ENCODE measurements at places on chromosomes 7 and 10.

GRCh38 chr7:100435401-100436304 lies 644 bp downstream of the PPP1R35 start:
- no peak for DNase-seq

DNA sequence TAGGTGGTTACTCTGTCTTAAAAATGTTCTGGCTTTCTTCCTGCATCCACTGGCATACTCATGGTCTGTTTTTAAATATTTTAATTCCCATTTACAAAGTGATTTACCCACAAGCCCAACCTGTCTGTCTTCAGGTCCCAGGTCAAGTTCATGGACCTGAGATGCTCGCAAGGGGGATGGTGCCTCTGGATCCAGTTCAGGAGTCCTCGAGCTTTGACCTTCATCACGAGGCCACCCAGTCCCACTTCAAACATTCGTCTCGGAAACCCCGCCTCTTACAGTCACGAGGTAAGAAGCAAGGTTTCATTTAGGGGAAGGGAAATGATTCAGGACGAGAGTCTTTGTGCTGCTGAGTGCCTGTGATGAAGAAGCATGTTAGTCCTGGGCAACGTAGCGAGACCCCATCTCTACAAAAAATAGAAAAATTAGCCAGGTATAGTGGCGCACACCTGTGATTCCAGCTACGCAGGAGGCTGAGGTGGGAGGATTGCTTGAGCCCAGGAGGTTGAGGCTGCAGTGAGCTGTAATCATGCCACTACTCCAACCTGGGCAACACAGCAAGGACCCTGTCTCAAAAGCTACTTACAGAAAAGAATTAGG lies 8.7 kb downstream of the ZKSCAN1 start:
- peak; percentile 15 for DNase-seq

- peak; percentile 94 for DNase-seq
Observed at GRCh38 chr7:82506702-82507101, 63.1 kb upstream of the CACNA2D1 start.

DNA sequence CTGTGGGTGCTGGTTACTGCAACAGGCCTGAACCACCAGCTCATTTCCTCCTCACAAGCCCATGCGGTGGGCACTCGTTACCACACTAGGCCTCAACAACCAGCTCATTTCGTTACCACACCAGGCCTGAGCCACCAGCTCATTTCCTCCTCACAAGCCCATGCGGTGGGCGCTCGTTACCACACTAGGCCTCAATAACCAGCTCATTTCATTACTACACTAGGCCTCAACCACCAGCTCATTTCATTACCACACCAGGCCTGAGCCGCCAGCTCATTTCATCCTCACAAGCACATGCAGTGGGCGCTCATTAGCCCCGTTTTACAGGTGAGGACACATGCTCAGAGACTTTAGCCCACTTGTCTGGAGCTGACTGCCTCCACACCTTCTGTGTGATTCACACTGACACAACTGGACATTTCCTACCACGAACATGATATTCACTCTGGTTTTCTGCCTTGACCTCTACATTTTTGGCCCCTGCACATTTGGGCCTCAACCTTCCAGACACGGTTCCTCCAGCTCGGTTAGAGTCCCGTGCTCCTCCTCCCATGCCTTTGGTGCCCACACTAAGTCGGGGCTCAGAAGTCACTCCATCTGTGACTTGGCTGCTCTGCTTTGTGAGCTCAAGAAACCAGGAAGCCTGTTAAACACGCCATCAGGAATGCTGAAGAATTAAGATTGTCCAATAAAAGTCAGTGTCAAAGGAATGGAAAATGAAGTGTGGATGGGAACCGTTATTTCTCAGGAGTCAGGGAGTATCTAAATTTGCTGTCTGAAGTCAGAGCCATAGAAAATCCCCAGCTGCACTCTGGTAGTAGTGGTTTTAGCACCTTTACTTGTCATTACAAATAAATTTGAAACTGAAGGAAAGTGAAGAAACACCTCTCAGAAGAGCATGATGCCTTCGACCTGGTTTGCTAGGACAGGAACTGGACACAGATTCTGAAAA lies 55.8 kb upstream of the LANCL2 start:
- DNase-seq, result no peak

GRCh38 chr7:20514364-20514763 lies 101.1 kb upstream of the ABCB5 start:
- peak; percentile 39 for DNase-seq

DNA sequence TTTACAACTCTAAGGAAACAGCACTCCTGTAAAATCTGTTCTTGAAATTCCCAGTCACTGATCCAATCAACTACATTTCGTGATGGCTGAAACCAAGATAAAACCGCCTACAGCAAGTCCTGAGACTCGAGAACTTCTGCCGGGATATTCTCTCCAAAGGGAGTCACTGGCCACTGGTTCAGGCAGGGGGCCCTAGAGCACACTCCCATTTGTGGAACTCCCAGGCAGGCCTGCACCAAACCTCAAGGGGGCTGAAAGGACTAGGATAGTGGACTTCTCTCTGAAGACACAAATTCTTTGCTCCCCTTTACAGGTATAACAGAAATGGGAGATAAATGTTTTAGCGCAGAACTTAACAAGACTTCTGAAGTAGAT lies 16.3 kb downstream of the CYTH3 start:
- DNase-seq, result no peak

GRCh38 chr7:7969306-7970236 lies 975 bp downstream of the GLCCI1 start:
- peak; percentile 88 for DNase-seq

DNA sequence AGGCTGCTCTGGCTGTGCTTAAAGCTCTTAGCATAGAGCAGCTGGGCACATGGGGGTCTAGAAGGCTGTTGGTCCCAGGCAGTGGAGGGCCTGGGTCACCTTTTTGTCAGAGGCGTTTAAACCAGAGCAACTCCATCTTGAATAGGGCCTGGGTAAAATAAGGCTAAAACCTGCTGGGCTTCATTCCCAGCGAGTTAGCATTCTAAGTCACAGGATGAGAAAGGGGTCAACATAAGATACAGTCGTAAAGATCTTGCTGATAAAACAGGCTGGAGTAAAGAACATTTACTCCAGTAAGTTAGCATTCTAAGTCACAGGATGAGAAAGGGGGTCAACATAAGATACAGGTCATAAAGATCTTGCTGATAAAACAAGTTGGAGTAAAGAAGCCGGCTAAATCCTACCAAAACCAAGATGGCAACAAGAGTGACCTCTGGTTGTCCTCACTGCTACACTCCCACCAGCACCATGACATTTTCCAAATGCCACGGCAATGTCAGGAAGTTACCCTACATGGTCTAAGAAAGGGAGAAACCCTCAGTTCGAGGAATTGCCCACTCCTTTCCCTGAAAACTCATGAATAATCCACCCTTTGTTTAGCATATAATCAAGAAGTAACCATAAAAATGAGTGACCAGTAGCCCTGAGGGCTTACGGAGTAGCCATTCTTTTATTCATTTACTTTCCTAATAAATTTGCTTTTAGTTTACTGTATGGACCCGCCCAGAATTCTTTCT lies 96.8 kb upstream of the PCBD1 start:
- DNase-seq, result no peak

GRCh38 chr10:120503689-120504088 lies 46.7 kb downstream of the PLPP4 start:
- DNase-seq, result no peak

- no peak for DNase-seq
Observed at GRCh38 chr10:34097682-34098081, 717.4 kb downstream of the PARD3 start.

- no peak for DNase-seq
Observed at GRCh38 chr7:92872701-92873100, 36.3 kb upstream of the CDK6 start.

DNA sequence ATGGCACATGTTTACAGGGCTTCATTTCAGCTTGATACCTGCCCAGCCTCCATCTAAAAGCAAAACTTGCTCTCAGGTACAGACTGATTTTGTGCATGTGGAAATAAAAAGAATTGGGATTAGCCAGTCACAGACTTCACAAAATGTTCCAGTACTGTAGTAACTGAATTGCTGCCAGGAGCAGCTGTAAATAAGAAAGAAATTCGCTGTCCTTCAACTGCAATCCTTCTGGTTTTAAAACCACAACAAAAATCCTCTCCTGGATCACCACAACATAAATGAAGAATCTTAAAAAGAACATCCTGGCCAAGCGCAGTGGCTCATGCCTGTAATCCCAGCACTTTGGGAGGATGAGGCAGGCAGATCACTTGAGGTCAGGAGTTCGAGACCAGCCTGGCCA lies 3.9 kb upstream of the MIOS start:
- no peak for DNase-seq

DNA sequence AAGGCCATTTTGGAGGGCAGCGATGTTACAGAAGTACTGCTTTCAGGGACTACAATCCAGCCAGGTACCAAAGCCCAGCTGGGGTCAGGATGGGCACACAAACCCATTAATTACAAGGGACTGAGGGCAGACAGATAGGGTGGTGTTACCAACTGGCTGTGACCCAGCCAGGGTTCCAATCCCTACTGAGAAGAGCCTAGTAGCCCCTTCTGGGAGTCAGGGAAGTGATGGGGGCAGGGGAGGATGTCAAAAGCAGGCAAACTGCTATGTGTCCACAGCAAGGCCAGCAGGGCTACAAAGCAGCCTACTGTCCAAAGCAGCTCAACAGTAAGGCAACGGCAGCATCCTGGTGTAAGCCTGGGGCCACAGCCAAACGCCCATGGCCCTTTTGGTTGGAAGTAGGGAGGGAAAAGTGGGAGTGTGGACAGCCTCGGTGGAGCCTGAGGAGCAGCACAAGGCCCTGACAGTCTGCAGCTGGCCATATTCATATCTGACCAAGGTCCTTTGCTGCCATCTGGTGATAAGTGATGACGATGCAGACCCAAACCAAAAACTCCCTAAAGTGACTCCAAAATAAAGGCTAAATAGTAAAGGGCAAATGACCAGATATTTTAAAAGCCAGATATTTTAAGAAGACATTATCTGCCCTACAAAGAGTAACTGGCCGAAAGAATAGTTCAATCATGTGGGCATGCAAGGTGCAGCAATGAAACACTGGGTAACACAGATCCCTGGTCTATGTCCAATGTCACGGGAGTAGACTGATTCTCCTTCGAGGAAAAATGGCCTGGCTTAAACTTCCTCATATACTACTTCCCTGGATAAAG lies 56.9 kb downstream of the XPNPEP1 start:
- no peak for DNase-seq

GRCh38 chr7:110531186-110531585 lies 559.7 kb upstream of the LRRN3 start:
- no peak for DNase-seq

- DNase-seq, result no peak
Observed at GRCh38 chr7:122311734-122312450, 7.3 kb upstream of the FEZF1 start.

DNA sequence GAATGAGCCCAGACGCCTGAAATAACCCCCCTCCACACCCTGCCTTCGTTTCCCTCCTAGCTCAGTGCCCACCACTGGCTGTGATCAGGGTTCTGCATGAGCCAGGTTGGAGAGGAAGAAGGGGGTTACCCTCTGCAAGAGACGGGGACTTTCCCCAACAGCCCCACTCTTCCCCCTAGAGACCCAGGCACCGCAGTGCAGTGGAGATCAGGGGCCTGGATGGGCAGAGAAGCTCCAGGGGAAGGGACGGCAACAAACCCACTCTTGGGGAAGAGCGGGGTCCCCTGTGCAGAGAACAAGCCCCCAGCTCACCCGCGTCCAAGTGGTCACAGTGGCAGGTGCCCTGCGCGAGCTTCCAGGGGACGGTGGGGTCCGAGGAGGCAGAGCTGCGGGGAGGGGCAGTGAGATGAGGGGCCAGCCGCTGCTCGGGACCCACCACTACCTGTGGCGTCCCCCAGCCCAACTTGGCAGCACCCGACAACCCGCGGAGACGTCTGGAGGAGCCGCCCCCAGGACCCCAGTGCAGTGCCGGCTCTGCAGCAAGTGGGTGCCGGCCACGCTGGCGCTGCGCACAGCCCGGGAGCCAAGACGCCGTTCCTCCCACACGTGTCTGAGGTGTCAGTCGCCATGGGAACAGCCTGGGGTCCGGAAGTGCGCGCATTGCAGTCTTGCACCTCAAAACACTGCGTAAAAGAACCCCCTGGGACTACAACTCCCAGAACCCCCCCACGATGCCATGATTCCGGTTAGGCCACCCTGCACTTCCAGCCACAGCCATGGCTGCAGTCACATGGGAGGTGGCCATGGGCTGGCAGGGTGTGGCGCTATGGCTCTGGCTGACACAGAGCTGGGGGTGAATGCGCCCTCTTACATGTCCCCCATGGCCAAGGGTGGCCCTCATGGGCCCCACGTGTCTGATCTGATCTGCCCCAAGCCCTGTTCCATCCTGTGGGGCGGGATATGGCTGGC lies 45.8 kb upstream of the WIPI2 start:
- peak; percentile 65 for DNase-seq

GRCh38 chr7:78350926-78351325 lies 552.4 kb downstream of the PHTF2 start:
- no peak for DNase-seq

DNA sequence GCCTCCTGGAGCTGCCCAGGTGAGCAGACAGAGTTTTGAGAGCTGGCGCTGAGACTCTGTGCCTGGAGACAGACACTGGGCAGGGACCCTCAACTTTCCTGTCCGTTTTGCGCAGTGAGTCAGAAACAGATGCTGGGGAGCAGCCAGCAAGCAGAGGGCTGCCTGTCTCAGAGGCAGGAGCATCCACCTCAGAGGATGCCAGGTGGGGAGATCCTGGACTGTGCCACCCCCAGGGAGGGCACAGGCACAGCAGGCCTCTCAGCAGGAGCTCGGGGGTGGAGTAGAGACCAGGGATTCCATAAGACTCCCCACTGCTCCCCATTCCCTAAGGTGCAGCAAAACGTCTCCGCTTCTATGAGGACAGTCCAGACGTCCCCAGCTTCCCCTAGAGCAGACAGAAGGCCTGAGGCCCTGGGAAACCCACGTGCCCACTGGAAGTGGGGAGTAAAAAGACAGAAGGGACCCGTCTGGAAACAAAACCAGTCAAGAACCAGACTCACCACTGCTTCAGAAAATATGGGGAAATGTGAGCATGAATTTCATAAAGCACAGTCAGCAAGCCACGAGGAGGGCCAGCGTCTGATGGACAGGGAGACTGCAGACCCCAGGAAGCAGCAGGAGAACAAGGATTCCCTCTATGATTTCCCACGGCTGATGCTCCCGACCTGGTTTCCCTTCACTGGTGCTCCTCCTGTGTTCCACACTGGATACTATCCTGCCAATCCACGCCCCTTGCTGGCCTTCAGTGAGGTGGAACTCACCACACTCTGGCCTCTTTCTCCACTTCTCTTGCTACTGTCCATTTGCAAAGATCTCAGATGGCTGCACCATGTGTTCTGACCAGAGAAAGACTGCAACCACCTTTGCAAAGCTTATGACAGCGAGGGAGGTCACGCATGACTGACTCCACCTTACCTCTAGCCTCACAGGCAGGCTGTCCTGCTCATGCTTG lies 151.3 kb upstream of the FAM20C start:
- no peak for DNase-seq

- DNase-seq, result no peak
Observed at GRCh38 chr7:127678947-127679346, 27.0 kb downstream of the SND1 start.

- no peak for DNase-seq
Observed at GRCh38 chr7:142833174-142834048, 21.5 kb upstream of the EPHB6 start.

Measured in posterior cingulate gyrus (tissue), 11 donors.